HAP-1 (cell line): ENCODE measurements at places on chromosomes 5 and 9.
A peak's percentile ranks its signal among the peaks of the same experiment; 100 is the strongest.

GRCh38 chr9:127183814-127184582 is 61.6 kb upstream of the ANGPTL2 start:
- no peak for DNase-seq

- DNase-seq: no peak
These were observed 18.3 kb upstream of the OSMR start for GRCh38 chr5:38827525-38827924.

GRCh38 chr5:178765753-178766300 is 35.4 kb upstream of the ZNF354A start:
- no peak for DNase-seq

GRCh38 chr5:54739371-54739770 is 221.8 kb downstream of the SNX18 start:
- no peak for DNase-seq

GRCh38 chr9:14467675-14468374 is 153.9 kb upstream of the NFIB start:
- no peak for DNase-seq

- peak; percentile 81 for DNase-seq
These were observed 22.1 kb upstream of the STXBP1 start for GRCh38 chr9:127589955-127590370.

DNA sequence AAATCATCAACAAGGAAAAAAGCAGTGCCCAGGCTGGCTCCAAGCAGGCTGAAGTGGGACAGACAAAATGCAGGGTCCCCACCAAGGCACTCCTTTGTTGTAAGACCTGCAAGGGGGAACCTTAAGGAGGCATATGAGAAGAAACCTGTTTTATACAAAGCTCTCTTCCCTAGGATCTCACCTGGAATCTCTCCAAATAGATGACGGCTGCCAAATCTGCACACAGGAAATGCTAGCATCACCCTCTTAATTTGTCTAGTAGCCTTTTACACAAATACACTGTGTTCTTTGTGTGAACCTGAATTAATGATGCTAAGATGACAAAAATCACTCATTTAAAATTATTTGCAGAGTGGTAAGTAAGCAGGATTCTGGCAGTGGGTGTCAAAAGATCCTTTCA is 280.2 kb downstream of the SPOCK1 start:
- DNase-seq: no peak
